WTC11 (cell line): ENCODE measurements at places on chromosomes 5 and 9.

DNA sequence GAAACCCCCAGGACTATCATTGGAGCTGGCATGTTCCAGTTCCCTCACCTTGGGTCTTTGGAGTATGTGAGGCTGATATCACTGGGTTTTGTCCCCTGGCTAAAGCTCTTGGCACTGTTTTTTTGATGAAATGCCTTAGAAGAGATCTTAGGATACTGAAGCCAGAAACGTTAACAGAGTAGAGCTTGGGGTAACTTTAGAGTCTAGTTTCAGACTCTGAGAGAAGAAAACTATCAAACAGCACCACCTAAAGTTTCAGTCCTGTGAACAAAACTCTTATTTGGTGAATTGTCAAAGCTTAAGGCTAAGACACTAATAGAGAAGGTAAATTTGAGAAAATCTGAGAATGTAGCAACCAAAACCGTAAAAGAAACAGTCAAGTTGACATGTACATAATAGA lies 111.7 kb upstream of the PUM3 start:
- no peak for DNase-seq

- DNase-seq, result no peak
Measured at GRCh38 chr9:87707805-87708506, 18.0 kb upstream of the CTSL start.

DNA sequence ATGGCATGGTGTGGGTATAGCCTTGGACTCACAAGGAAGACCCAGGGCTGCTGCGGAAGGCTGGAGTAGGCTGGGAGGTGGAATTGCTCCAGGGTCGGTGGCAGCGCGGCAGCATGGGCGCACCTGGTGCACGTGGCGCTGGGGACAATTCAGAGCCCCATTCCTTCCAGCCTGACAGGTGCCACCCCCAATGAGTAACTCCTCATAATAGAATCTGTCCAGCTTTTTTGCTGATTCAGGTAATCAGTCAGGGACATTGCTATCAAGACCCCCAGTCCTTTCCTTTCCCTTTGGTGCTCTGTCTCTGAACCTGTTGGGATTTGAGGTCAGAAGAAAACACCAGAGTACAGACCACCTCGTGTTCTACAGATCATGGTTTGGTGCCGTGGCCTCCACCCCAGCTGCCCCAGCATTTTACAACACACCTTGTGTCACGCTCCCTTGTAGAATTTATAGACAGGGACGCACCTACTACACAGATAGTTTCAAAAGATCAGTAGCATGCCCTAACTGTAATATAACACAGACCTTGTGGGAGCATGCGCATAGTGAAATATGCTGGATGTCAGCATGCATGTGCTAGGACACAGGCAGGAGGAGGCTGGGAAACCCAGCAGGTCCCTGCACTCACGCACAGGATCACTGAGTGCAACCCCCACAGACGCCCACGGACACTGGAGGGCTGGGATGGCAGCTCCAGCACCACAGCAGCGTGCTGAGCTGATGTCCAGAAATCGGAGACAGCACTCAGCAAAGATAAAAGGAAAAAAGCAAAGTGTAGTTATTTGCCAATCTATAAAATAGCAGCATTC lies 47.9 kb upstream of the CTSL start:
- no peak for DNase-seq

DNA sequence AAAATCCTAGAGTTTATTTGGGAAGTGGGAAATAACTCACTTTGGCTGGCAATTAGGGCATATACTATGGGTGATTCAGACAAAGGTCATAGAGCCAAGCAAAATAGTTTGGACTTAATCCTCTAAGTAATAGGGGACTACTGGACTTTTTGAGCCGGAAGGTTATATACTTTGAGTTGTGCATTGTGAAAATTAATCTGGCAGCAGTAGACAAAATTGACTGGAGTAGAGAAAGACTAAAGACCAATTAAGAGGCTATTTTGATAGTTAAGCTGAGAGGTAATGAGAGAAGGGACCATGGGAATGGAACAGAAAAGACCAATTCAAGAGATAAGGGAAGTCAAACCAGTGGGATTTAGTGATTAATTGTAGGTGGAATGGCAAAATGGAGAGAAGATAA lies 28.9 kb downstream of the COX7C start:
- no peak for DNase-seq

DNA sequence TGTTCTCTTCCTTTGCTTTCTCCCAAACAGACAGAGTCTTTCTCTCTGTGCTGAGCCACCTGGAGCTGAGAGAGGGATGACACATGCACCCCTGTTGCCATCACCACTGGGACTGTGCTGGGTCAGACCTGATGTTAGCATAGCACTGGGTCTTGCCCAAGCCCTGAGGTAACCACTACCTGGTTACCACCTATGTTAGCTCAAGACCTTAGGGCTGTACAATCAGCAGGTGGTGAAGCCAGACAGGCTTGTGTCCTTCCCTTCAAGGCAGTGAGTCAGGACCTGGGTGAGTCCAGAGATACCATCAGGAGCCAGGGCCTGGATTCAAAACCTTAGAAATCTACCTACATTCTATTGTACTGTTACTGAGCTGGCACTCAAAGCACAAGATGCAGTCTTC lies 32.1 kb downstream of the FST start:
- no peak for DNase-seq

DNA sequence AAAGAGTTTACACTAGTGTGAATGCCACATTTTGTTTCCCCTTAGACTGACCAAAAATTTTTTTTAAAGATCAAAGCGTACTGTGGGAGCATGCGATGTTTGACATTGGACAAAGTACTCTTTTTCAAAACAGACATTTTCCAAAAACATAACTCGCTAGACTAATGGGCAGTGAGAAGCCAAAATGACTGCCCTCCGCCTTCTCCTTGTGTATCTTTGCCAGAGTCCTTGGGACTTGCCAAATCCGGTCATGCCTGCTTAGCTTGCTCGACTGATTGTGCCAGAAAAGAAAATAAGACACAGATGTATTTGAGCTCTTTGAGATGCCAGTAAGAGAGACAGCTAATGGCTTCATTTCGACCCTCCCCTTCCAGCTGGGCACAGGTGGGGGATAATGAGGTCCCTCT lies 157.5 kb downstream of the MAPKAP1 start:
- DNase-seq, result no peak

DNA sequence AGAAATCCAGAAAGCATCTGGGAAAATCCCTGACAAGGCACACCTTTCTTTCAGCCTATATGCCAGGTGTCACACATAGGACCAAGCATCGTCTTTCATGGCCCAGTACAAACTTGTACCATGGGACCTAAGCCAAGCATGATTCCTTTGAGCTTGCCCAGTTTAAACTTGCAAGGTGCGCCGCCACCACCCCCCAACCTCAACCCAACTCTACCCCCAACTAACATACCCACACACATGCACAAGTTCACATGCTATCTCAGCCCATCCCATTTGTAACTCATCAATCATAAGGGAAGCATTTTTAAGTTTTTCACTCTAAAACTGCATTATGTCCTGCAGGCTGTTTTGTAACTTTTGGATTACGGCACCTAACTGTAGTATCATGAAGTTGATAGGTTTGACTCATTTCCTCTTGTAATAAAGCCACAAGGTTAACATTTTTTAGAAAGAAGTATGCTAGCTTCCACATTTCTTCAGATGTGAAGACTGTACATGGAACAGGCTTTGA lies 145.9 kb upstream of the FST start:
- DNase-seq, result no peak

GRCh38 chr9:124489222-124489621 lies 18.0 kb downstream of the NR5A1 start:
- DNase-seq, result no peak

DNA sequence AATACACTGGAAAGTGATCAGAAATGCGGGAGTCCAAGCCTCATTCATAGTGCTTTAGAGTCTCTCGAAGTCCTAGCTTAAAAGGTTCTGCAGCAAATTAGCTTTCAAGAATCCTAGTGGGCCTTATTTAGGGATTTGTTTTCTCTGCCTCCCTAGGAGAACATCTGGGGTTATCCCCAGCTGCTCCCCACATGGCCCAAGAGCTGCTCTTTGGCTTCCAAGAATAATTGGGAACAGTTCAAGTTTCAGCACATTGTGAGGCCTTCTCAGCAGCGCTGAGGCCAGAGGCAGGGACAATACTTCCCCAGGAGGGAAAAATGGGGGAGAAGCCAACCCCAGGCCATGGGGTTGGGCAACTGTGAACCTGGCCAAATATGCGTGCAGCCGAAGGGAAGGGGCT lies 108.7 kb downstream of the LIFR start:
- no peak for DNase-seq

- DNase-seq, result no peak
Measured at GRCh38 chr9:31393240-31393639, 991.2 kb upstream of the ACO1 start.

DNA sequence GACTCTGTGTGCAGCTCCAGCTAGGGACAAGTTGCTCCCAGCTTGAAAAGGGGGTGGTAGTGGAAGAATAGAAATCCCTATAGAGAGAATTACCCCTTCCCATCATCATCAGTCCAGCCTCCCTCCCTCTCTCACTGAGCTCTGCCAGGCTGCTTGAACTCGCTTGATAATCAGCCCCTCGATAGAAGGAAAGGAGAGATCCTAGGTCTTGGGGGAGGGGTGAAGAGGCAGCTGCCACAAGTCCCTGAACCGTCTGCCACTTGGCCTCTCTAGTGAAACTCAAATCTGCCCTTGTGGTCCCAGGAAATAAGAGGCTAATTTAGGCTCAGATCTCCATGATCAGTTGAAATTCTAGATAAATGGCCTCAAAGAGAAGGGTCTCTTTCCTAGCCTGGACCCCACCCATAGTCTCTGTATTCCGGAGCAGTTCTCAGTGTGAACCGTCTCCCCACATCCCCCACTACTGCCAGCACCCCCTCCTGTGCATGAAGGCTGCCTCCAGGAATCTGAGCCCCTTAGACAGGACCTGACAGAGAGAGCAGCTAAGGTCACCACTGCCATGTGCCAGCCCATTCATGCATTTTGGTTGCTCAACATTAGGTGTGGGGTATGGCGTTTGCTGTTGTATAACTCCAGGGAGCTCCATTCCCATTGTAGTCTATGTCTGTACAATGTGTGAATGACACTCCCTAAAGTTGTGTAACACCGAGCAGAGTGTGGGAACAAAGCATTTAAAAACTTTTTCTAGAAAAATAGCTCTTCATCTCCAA lies 5.5 kb downstream of the DNAJB5 start:
- DNase-seq, result no peak

DNA sequence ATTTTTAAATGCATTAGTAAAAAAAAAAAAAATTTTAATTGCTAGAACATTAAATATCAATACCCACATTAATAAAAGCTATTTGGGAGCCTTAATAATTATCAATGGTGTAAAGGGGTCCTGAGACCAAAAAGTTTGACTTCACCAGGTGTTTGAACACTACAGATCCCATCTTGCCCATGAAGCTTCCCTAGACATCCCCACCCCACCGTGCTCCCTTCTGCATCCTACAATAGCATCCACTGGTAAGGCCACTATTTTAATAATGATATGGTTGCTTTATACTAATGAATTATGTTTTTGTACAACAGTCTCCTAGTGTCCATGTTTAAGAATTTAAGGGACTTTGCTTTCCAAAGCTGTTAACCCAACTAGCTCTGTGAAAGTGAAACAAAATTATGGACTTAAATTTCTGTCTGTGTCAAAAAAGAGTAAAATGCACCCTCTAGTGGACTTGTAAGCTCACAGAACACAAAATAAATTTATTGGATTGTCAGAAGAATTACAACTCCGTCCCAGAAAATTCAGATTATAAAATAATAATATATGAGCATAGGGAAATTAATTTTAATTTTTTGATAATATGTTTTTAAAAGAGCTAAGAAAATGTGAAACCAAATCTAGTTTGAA lies 76.0 kb downstream of the ARL15 start:
- DNase-seq, result no peak

DNA sequence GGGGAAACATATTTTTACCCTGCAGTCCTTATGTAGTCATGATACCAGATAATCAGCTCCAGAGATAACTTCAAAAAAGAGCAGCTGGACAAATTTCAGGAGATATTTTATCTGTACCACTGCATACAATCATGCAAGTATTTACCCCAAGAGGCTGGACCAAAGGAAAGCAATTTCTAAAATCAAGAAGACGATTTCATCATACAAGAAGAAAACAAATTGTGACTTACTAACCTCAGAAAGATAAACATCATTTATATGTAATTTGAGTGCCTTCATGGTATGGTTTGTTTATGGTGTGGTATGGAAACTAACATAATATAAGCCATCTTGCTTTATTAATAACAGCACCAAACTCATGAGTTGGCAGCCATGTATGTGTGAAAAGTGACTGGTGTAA lies 603.6 kb downstream of the PSAT1 start:
- no peak for DNase-seq

- no peak for DNase-seq
Measured at GRCh38 chr5:53438486-53439472, 41.6 kb upstream of the FST start.

GRCh38 chr5:178526773-178527457 lies 63.3 kb downstream of the COL23A1 start:
- no peak for DNase-seq

DNA sequence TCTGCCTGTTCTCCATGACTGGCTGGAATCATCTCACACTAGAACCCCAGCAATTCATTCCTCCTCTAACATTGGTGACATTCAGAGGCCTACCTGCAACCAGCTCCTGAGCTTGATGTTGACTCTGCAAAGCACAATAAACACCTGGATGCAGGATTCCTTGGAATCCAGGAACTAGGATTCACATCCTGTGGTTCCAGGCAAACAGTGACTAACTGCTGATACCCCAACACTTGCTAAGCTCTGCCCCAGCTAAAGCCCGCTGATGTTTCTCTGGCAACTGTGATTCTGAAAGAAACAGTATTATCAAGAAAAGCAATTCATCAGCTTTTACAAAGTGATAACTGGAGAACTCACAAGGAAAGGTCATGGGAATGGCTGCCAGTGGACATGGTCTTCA lies 29.2 kb downstream of the SUSD1 start:
- no peak for DNase-seq

DNA sequence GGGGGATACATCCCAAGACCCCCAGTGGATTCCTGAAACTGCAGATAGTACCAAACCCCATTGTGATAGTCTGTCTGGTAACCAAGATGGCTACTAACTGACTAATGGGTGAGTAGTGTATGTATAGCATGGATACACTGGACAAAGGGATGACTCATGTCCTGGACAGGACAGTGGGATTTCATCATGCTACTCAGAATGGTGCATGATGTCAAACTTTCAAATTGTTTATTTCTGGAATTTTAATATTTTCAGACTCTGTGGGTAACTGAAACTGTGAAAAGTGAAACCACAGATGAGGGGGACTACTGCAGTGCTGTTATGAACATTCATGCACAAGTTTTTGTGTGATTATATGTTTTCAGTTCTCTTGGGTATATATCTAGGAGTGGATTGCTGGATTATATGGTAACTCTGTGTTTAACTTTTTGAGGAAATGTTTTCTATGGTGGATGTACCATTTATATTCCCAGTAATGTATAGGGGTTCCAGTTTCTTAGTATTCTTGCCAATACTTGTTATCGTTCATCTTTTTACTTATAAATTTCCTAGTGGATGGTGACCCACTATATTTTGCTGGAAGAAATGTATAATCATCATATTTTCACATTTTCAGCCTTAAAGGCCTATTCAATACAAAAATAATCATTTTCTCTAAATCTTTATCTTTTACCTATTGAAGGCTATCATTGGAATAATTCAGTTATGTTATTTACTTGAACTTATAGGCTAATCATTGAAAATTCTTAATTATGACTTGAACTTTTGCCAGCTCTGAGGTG lies 140.9 kb downstream of the NR3C1 start:
- no peak for DNase-seq

- DNase-seq, result peak; percentile 20
Measured at GRCh38 chr5:141881886-141882285, 3.7 kb upstream of the PCDH1 start.

GRCh38 chr5:1764606-1764960 lies 35.1 kb downstream of the MRPL36 start:
- DNase-seq, result no peak

GRCh38 chr5:102583276-102584124 lies 84.7 kb upstream of the SLCO6A1 start:
- no peak for DNase-seq
